Stimulated activated CD8-positive, alpha-beta memory T cell treated with anti-CD3 and anti-CD28 coated beads, Interleukin-4, amount 100 ng/mL, for 1 hour (primary cell): ENCODE measurements at places on chromosomes 2 and 18.

DNA sequence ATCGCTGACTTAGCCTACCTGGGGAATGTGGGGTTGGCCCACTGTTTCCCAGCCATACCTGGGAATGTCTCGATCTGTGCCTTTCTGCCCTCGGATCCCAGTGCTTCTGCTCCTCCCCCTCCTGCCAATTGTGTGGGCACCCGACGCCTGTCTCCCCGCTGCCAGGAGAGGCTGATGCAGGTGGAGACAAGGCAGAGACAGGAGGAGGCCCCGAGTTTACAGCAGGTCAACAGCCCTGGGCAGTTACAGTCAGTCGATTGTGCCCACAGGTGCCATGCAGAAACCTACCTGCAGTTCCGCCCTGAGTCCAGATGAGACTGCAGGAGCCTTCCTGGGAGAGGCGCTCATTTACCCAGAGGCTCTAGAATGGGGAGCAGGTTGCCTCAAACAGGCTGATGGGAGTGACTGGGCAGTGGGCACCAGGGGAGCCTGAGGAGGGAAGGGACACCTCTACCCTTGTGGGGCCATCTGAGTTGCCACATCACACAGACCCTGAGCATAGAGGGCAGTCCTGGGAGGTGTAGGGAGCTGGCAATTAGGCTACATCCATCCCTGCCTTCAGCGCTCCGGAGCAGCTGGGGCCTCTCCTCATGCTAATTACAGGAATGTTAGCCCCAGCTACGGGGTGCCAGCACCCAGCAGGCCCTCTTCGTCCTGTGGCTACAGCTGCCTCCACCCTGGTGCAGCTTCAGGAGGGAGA lies 300.1 kb downstream of the NDUFA10 start:
- no peak for DNase-seq

- DNase-seq: no peak
Measured at GRCh38 chr18:26479065-26479680, 69.2 kb downstream of the KCTD1 start.

- DNase-seq: no peak
Measured at GRCh38 chr2:65057054-65057375, 799 bp downstream of the CEP68 start.

DNA sequence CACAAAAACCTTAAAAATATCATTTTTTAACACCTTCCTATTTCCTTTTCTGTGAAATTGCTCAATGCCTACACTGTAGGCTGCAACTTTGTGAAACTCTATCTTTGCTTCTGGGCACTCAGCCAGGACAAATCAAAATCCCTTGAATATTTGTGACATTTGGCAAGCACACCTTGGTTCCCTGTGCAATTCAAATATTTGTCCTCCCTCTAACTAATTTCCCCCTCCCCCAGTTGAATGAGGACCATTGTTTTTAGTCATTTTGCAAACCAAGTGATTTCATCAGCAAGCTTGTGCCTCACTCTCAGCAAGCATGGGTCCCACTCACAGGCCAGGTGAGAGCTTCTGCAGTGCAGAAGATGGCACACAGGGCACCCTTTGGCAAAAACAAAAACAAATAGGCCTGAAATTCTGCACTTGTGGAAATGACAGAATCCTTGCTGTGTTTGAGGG lies 541.5 kb downstream of the CNTNAP5 start:
- no peak for DNase-seq

GRCh38 chr2:205287316-205287715 lies 395.0 kb upstream of the NRP2 start:
- DNase-seq: no peak

GRCh38 chr2:174074831-174075230 lies 109.7 kb upstream of the SP3 start:
- no peak for DNase-seq

DNA sequence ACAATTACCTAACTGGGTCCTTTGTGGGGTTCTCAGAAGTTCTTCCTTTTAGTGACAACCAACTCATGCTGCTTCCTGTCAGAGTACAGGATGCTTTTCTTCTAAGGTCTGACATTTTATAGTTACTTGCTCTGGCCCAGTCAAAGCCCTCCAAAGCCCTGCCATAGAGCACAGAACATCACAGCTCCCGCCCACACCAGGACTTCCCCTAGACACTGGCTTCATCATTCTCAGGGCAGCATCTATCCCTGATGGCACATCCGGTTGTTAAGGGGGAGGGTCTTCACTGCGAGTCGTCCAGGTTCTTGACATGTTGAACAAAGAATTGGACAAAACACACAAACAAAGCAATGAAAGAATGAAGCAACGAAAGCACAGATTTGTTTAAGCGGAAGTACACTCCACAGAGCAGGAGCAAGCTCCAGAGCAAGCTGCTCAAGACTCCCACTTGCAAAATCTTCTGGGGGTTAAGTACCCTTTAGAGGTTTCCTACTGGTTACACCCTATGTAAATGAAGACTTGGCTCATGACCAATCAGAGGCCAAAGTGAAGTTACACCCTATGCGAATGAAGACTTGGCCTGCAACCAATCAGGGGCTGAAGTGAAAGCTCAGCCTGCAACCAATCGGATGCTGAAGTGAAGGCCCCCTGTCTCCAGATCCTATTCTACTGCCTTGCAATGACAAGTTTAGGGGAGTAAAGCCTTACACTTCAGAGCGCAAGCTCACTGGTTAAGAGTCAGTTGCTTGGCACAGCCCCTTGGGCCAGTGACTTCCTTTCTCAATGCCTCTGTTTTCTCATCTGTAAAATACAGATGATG lies 79.0 kb downstream of the HDAC4 start:
- no peak for DNase-seq

DNA sequence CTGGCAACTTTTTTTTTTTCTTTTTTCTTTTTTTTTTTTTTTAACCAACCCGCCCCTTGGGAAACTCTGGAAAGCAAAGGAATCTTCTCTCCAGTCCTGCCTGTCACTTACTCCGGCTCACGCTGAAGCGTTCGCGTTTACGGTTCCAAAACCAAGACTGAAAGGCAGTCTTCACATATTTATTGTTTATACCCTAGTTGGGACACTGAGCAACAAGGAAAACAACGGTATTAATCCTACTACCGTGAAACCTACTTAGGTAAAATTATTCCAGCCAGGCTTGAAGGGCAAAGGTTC lies 125.4 kb downstream of the OSBPL1A start:
- DNase-seq: no peak

GRCh38 chr2:65228263-65228750 lies 676 bp downstream of the ACTR2 start:
- no peak for DNase-seq

GRCh38 chr2:226664140-226664539 lies 135.5 kb downstream of the IRS1 start:
- DNase-seq: no peak
